ENCODE measurements at places on chromosomes 5 and 9.

- DNase-seq = no peak
Observed at GRCh38 chr9:85662573-85662972, 79.2 kb downstream of the AGTPBP1 start.

DNA sequence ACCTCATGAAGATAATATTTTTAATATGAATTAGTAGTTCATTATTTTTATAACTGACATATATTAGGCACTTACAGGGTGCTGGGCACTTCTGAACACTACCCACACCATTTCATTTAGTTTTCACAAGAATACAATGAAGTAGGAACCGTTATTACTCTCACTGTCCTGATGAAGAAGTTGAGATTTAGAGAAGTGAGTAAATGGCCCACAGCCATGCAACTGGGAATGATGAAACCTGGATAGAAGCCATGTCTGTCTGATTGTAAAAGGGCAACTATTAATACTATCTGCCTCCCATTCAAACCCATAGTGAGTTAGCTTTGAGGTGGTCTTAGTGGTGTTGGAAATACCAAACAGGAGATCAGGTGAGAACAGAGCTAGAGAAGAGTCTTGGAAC, 29.6 kb upstream of the OTULINL start:
- DNase-seq = no peak

DNA sequence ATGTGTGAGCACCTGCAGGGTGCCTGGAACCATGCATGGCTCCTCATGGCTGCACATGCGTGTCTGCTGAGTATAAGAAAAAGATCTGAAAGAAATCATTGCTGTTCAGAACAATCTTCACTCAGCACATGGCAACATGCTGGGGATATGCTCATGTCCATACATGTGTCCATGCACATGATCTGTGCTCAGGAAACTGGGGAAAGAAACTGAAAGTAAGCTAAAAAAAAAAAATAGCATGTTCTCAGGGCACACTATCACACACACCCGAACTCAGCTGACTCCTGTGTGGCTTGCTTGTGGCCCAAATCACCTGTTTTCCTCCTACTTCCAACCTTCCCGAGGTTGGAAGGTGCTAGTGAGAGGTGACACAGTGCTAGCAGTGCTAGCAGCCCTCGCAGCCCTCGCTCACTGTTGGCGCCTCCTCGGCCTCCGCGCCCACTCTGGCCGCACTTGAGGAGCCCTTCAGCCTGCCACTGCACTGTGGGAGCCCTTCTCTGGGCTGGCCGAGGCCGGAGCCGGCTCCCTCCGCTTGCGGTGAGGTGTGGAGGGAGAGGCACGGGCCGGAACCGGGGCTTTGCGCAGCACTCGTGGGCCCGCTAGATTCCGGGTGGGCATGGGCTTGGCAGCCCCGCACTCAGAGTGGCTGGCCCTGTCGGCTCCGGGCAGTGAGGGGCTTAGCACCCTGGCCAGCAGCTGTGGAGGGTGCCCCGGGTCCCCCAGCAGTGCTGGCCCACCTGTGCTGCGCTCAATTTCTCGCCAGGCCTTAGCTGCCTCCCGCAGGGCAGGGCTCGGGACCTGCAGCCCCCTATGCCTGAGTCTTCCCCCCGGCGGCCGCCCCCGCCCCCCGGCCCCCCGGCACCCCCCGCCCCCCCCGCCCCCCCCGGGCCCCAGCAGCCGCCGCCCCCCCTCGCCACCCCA, 76.0 kb downstream of the GADD45G start:
- no peak for DNase-seq

DNA sequence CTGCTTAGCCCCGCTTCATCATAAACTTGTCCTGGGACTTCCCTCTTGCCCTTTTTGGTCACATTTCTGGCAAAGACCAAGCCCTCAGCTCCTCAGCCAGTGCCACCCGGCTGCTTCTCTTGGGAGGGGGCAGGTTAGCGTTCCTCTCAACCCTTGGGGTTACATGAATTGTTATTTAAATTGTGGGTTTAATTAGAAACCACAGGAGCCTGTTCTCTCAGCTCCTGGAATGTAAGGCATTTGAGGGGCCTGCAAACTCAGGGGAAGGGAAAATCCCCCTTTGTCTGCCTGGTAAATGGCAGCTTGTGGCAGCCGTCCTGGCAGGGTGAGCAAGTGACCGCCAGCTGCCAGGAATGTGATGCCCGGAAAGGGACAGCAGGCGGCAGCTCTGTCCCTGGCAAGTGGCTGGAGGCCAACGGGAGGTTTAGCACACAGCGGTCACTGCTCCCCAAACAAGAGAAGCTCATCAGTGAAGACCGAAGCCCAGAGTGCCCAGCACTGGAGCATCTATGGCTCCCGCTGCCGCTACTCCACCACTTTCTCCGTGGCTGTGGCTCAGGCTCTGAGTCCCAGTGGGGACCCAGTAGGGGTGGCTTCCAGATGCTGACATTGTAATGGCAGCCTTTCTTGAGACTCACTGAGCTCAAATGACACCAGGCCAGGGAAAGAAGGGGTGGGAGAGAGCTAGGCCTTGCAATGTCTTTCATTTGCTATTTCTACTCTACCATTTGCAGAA, 51.7 kb downstream of the SHB start:
- DNase-seq = peak; percentile 51

DNA sequence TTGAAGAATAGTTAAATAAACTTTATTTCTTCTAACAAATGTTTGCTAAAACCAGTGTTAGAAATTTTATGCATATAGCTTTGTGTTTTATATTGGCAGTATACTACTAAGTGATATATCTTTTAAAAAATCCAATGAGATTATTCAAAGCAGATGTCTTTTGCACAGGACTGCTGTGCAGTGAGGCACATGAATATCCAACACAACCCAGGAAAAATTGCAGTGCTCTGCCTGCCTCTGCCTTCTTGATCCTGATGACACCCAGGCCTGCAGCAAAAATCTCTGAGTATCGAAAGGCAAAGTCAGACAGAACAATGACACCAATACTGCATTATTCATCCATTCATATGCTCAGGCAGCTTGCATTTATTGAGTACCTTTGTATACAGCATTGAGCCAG, 1076.5 kb upstream of the ARRDC3 start:
- no peak for DNase-seq

GRCh38 chr5:120367896-120368634, 96.0 kb upstream of the PRR16 start:
- no peak for DNase-seq

GRCh38 chr9:96258967-96259366, 43.0 kb downstream of the HSD17B3 start:
- no peak for DNase-seq

DNA sequence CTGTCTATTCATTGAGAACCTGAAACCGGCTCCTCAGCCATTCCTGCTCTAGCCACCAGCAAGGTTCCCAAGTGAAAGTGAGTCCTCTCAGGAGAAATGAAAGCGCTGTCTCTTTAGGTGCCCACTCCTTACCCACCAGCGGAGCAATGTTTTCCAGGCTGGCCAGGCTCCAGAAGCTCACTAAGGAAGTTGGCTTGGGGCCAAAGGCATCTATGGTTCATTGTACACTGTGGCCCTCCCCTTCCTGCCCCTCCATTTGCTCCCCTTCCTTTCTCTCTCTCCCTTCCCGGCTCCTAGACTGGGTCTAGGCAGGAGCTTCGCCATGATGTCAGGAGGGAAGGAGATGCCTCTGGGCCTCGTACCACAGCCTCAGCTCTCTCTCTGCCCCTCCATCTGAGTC, 1.1 kb upstream of the GABRP start:
- no peak for DNase-seq

- DNase-seq = no peak
Observed at GRCh38 chr5:149580808-149581191, 498 bp upstream of the ARHGEF37 start.

- DNase-seq = no peak
Observed at GRCh38 chr5:168186289-168187074, 105.0 kb upstream of the WWC1 start.

DNA sequence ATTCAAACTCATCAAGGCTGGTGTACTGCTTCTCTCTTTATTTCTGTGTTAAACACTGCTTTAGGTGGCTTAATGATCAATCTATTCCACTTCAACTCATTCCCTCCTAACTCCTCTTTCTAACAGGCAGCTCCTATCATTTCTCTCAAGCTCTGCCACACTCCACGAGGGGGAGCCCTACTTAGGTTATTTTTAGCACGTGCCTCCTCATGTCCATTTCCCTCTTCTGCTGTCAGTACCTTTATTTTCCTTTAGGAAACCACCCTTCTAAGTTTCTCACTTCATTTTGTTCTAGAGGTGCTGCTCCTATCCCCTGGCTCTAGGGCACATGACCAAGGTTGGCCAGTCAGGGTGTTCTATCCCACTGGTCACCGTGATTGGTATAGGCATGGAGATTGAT, 6.7 kb upstream of the BRINP1 start:
- peak; percentile 71 for DNase-seq

GRCh38 chr5:14153071-14153864, 10.1 kb downstream of the TRIO start:
- no peak for DNase-seq

DNA sequence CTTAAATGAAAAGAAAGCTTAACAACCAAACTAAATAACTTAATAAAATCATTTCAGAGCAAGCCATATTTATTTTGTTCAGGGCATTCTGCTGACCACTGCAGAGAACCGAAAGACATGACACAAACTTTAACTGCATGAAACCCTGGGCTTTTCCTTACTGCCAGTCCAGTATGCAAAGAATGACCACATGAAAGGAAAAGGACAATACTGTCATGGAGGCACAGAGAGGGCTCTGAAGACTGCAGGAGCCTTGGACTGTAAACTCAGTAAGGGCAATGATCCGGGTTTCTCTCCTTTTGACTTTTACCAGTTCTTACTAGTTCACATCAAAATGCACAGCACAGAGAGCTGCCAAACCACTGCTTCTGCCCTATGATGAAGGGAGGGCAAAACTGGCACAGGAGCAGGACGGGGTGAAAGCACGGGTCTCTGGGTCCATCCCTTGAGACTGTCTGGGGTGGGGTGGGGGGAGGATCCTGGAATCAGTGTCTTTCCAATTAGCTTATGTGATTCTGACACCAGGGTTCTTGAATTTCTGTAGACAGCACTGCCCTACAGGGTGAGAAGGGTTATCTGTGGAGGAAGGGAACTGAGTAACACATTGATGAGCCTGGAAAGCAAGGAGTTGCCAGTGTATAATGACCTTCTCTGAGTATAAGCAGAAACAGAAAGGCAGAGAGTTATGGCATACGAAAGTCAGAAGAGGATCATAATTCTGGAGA, 44.7 kb downstream of the RNF130 start:
- no peak for DNase-seq

GRCh38 chr5:149937610-149938009, 7.0 kb downstream of the PDE6A start:
- DNase-seq = no peak

DNA sequence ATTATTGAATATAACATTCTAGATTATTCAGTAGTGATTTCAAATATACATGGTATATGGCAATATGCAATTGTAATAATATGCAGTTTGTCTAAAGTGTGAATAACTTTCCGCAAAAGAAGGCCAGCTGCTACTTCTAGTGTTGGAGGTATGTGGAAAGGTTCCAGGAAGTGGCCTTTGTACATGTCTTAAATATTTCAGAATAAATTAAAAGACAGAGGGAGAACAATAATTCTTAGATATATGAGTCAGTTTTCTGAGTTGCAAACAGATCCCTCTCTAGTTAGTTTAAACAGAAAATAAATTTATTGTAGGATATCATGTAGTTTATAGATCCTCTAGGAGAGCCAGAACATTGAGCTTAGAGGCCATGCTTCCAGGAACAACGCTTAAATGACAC, 210.8 kb upstream of the ELL2 start:
- no peak for DNase-seq

DNA sequence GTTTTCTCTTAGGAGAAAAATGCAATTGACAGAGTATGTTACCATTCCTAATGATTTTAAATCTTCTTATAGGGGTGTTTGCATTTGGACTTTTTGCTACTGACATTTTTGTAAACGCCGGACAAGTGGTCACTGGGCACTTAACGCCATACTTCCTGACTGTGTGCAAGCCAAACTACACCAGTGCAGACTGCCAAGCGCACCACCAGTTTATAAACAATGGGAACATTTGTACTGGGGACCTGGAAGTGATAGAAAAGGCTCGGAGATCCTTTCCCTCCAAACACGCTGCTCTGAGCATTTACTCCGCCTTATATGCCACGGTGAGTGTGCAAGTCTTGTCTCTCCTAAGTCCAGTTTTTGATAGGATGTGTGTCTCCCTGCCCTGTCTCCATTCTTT, 75.7 kb downstream of the BAAT start:
- DNase-seq = no peak

- no peak for DNase-seq
Observed at GRCh38 chr5:170471551-170472178, 32.2 kb upstream of the KCNIP1 start.

GRCh38 chr9:128233817-128234406, 30.7 kb downstream of the DNM1 start:
- no peak for DNase-seq

- DNase-seq = no peak
Observed at GRCh38 chr5:7331131-7331530, 64.8 kb upstream of the ADCY2 start.

- DNase-seq = no peak
Observed at GRCh38 chr5:94776167-94776566, 157.7 kb downstream of the SLF1 start.

- DNase-seq = peak; percentile 32
Observed at GRCh38 chr5:130496215-130496614, 592.0 kb downstream of the CHSY3 start.

- DNase-seq = no peak
Observed at GRCh38 chr9:110807956-110808598, 139.5 kb downstream of the MUSK start.

- DNase-seq = no peak
Observed at GRCh38 chr5:107469485-107470294, 201.0 kb downstream of the EFNA5 start.

- DNase-seq = no peak
Observed at GRCh38 chr5:149002053-149002452, 60.8 kb downstream of the SH3TC2 start.

DNA sequence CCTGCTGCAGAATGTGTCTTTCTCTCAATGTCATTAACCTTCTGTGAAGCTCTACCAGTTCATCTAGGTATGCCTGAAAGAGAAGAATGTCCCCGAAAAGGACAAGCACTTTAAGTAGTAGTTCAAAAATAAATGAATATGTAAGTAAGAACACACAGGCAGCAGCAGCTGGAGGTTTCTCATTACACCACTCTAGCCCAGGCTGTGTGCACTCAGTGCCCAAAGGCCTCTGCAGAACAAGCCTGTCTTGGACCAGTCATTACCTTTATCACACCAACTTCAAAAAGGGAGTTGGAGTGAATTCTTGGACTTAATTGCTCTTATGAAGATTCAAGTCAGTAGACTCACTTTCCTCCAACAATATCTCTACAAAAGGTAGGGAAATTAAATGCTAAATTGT, 268.8 kb downstream of the MLLT3 start:
- no peak for DNase-seq

- no peak for DNase-seq
Observed at GRCh38 chr5:14016549-14016948, 72.1 kb upstream of the DNAH5 start.

- no peak for DNase-seq
Observed at GRCh38 chr5:53902296-53902907, 342.0 kb downstream of the NDUFS4 start.

- DNase-seq = no peak
Observed at GRCh38 chr5:31193591-31194467, at the start of gene CDH6. Gene CDH6 (plus strand): TSS chr5:31193686. CDS start chr5:31267474, 73,788 bp downstream.

- no peak for DNase-seq
Observed at GRCh38 chr5:119338326-119338946, 17.4 kb upstream of the TNFAIP8 start.
